ENCODE measurements at places on chromosomes 5 and 9.
A peak's percentile ranks its signal among the peaks of the same experiment; 100 is the strongest.

DNA sequence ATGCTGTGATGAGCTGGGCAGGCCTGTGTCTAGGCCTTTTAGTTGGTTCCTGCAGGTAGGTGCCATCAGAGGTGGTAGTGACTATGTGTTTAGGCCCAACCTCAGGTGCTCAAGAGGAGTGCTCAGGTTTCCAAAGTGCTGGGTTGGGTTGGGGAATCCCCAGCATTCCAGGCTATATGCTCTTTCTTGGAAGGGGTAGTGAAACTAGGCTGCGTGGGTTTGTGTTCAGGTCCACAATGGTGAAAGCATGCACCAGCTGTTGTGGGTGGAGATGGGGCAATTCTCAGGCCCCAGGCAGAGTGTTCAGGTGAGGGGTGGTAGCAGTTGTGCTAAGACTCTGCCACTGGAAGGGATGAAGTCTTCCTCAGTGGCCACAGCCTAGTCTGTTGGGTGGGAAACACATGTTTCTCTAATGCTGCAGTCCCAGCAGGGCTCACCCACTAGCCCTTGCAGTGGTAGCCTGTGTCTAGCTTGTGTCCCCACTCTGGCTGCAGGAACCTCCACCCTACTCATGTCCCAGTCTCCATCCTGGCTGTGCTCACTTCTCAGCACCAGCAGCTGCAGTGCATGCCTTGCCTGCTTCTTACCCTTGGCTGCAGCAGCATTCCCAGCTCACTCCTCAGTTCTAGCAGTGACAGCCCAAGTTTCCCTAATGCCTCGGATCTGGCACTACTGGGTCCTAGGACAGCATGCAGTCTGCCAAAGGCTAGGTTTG is 78.9 kb downstream of the FAM170A start:
- no peak for DNase-seq

DNA sequence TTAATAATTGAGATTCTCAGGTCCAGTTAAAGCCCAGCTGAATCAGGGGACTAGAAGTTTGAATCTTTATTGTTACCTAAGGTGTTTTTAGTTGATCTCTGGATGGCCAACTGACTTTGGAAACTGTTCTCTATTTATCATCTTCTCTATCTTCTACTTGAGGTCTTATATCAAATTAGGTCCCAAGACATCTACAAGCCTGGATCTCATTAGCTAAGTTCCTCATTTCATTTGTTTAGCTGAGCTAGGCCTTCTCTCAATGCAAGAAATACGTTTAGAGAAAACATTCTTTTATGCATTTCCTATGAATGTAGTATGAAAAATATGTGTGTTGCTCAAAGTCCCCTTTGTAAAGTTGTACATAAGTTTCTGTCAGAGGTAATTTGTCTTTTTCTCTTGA is 196.6 kb downstream of the PTTG1 start:
- DNase-seq = no peak

DNA sequence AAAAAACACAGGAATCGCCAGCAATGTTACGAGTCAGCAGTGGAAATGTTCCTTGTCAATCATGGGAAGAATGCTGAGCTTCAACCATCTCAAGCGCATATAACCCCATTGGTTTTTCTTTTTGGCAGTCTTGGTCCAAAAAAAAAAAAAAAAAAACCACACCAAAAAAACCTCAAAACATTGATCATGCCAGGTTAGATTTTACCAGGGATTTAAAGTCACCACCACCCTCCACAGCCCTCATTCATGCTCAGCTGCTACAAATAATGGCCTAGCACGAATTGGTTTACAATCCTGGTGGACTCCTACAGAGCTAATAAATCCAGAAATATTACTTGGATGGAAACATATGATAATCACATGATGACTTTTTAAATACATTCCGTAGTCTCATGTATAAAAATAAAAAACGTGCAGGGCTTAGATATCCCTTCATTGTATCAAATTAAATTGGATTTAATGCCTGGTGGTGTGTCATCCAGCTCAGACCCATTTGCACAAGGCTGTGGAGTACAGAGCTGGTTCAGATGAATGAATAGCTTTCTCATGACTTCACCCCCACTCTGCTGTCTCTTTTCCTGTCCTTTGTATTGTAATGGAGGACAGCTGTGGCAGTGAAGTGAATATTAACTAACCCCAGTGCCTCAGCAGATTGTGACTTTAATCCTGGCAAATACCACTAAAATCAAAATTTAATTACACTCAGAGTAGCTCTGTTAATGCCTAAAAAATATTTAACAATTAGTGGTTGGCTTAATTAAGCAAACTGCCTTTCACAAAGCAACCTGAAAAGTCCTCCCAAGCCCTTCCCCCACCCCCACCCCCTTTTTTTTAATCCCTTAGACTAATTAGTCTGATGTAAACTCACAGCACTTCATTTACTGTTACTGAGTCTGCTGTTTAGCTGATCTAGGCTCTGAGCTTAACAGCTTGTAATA is 626.5 kb upstream of the ZNF608 start:
- DNase-seq = no peak

DNA sequence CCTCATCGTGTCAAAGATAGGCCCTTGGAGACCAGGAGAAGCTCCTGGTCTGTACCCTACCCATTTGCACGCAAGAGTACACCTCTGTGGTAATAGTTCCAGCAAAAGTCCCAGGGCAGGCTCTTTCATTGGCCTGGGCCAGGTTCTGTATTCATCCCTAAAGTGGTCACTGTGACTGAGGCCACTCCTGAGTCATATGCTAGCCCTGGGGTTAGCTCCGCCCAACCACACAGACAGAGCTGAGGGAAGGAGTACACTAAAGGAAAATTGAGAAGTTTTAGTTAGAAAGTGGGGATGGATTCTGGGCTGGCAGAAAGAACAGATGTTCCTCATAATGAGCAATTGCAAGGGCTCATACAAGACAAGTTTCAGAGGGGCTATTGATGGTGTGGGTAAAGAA is 206.7 kb downstream of the ARHGAP26 start:
- no peak for DNase-seq

- no peak for DNase-seq
Measured at GRCh38 chr5:150142959-150143349, 12.7 kb downstream of the PDGFRB start.

GRCh38 chr9:116286297-116286696 is 132.7 kb downstream of the PAPPA start:
- DNase-seq = peak; percentile 62

GRCh38 chr5:156681265-156681664 is 168.8 kb upstream of the PPP1R2B start:
- no peak for DNase-seq
